NAMALWA (cell line): ENCODE measurements at places on chromosomes 12 and 14.

GRCh38 chr12:89928467-89928866 lies 219.8 kb upstream of the ATP2B1 start:
- DNase-seq, result peak; percentile 46

- no peak for DNase-seq
Observed at GRCh38 chr12:4027412-4027811, 154.2 kb upstream of the PARP11 start.

- DNase-seq, result no peak
Observed at GRCh38 chr12:49903700-49904423, at the start of gene FAIM2. Gene FAIM2, minus strand, starts transcription at chr12:49903900. Its CDS starts 108 bp downstream, at chr12:49903792.

DNA sequence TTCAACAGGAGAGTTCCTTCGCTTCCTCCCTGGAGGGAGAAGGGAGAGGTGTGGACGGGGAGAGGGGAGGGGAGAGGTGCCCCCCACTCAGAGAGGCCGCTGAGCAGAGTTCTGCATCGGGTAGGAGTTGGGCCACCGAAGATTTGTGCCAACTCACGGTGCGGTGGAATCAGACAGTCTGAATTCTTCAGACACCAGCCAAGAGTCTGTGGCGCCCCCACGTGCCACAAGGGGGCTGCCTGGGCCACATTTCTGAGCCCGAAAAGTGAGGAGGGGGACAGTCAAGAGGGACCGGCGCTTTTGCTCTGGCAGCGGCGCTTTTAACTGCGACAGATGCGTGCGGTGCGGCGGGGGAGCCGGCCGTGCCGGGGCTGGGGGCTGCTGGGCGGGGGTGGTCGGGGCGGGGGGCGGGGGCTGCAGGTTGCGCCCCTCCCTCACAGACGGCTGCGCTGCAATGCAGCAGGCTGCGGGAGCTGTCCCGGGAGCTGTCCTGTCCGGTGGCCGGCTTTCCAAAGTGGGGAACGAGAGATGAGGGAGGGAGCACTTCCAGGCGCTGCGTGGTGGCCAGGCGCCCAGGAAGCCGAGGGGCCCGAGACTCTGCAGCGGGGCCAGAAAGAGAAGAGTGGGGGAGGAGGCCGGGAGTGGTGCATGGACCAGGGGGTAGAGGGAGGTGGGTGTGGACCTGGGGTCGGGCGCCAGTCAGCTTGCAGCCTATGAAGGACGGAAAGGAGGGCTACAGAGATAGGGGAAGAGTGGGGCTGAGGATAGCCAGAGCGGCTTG lies 975 bp upstream of the RTL1 start:
- peak; percentile 24 for DNase-seq

GRCh38 chr14:29354486-29354885 lies 573.2 kb downstream of the PRKD1 start:
- no peak for DNase-seq

GRCh38 chr12:59007620-59008019 lies 87.3 kb upstream of the LRIG3 start:
- DNase-seq, result no peak

DNA sequence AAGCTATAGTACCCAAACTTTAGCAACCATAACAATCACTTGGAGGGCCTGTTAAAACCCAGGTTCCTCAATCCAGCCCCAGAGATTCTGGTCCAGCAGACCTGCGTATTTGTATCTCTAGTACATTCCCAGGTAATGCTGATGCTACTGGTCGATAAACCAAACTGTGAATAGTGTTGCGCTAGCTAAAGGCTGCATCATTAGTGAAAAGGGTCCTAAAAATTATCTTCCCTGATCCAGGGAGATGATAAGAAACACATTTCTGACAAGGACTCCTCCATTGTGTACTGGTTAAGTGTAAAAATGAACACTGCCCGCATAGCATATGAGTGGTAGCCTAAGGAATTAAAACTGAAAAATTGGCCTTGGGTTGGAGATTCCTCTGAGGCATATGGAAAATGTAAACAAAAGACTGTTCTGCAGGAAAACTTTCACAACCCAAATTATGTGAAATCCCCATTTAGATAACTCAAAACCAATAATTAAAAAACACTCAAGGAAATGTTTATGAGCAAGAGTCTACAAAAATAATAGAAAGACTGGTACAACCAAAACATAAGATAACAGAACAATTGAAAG lies 322.7 kb downstream of the CEP128 start:
- no peak for DNase-seq

DNA sequence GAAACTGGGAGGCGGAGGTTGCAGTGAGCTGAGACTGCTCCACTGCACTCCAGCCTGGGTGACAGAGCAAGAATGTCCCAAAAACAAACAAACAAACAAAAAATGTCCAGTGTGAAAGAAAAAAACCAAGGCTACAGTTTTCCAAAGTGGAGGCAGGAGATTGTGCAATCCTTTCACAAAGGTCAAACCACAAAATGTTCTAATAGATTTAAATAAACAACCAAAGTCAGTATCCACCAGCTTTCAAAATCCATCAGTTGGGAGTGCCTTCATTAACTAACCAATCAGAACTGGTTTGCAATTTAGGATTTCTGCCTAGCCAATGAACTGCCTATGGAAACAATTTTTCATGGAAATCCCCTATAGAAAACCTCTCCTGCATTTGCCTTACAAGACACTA lies 52.3 kb upstream of the TRIM9 start:
- DNase-seq, result no peak

GRCh38 chr12:9732921-9733461 lies at the start of gene CLECL1:
Gene CLECL1, minus strand, starts transcription at chr12:9733097.
- peak; percentile 76 for DNase-seq

DNA sequence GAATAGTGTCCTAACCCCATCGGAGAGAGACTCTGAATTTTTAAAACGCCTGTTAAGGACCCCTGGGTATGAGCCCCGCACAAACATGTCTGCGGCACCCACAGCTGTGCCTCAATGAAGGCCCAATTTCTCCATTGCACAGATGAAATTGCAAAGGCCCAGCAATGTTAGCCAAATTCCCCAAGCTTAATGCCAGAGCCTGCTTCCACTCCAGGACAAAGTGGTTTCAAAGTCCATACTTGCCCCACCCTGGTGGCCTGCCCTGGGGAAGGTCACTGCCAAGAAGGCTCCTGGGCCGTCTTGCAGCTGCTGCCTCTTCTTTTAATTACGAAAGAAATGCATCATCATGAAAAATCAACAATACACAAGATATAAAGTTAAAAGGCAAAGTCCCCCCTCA lies 1179.7 kb downstream of the VRK1 start:
- DNase-seq, result no peak

GRCh38 chr12:60489071-60489470 lies 893.2 kb downstream of the SLC16A7 start:
- DNase-seq, result no peak

DNA sequence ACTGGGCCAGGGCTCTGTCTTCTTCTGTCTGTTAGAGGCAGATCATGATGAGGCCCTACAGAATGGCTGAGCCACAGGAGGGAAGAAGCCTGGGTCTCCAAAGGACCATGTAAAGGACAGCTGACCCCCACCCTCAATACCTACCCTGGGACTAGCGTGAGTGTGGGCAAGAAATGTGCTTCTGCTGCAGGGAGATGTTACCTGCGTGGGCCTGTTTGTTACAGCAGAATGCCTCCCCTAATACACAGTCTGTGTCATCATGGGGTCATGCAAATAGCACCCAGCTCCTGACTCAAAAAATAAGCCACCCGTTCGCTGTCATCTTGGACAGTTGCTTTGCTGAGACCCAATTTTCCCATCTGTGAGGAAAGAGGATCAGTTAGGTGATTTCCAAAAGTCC lies 90.6 kb downstream of the CALM1 start:
- no peak for DNase-seq

- DNase-seq, result no peak
Observed at GRCh38 chr14:104563191-104563741, 16.3 kb upstream of the C14orf180 start.

DNA sequence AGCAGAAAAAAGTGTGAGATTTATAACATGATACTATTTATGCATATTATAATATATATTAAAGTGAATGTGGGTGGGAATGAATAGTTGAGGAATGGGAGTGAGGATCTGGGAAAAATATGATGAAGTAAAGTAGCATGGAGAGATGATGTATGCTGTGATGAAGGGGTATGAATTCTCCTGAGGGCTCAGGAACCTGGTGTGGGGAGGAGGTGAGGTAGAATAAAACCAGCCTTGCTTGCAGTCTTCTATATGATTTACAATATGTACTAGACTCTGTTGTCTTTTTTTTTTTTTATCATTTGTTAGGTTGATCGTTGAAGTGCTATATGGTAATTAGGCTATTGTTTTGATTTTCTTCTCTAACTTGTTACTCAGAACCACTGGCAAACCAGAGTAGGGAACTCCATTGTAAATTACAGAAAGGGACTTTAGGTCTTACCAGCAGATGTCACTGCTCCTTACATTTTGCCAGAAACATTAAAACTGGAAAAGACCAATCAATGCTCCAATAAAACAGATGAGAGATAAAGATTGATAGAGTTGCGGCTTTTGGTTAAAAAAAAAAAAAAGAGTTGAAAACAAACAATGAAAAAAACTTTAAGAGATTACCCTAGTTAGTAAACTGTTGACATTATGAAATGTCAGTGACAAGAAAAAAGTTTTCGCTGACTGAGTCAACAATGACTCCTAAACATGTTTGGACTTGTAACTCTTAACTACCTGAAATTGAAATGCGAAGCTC lies 39.9 kb downstream of the ATL1 start:
- peak; percentile 31 for DNase-seq

DNA sequence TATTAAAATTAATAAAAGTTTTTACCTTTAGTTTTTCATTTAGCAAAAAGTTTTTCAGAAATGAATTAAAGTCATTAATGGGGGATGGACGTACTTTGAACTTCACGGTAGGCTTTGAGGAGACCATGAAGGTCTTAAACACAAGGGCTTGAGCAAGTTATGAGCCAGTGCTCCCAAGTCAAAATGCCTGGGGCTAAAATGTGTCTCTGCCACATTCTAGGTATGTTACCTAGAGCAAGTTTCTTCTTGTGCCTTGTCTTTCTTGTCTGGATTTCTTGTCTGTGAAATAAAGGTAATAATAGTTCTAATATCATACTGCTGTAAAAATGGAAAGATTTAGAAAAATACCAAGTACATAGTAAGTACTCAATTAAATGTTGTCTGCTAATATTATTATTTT lies 132.7 kb upstream of the USP15 start:
- no peak for DNase-seq

GRCh38 chr14:104461676-104462449 lies 117.7 kb upstream of the C14orf180 start:
- no peak for DNase-seq

DNA sequence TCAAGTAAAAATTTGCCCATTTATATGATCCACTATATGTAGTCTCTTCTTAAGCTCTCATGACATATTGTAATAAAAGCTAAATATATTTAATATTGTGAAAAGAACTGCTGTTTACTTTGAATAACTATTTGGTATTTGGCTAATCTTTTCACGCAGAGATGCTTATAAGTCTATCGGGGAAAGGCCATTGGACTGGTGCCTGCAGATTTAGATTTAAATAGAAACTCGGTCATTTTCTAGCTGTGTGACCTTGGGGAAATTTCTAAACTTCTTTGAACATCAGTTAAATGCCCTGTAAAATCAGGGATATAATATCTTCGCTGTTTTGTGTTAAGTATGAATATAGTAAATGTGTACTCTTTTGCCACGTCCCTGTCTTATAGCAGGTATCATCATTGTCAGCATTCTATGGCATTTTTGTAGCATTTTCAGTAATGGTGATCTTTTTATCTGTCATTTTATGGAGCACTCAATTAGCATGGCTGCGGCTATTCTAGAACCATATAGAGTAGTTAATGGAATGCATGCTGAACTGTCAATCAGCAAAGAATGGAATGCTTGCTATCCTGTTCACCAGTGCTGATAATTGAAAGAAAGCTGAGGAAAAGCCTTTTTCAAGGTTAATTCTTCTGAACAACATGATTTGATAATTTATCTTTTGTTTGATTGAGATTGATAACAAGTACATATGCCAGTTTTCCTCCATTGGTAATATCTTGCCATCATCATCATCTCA lies 181.2 kb downstream of the TMTC2 start:
- no peak for DNase-seq

GRCh38 chr12:76096079-76096646 lies 11.7 kb upstream of the NAP1L1 start:
- DNase-seq, result no peak

DNA sequence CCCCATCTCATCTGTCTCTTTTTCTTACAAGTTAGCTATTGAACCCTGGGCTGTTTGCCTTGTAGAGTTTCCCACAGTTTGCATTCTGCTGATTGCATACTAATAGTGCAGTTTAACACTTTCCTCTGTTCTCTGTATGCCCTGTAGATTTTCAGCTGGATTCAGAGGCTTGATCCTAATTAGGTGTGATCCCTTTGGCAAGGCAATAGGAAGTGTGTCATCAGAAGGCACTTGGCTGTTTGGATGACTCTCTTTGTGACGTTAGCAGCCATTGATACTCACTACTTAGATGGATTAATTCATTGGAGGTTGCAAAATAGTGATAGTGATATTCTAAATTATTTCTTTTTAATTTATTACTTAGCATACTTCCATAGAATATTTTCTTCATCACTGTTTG lies 33.6 kb downstream of the FUT8 start:
- DNase-seq, result no peak

DNA sequence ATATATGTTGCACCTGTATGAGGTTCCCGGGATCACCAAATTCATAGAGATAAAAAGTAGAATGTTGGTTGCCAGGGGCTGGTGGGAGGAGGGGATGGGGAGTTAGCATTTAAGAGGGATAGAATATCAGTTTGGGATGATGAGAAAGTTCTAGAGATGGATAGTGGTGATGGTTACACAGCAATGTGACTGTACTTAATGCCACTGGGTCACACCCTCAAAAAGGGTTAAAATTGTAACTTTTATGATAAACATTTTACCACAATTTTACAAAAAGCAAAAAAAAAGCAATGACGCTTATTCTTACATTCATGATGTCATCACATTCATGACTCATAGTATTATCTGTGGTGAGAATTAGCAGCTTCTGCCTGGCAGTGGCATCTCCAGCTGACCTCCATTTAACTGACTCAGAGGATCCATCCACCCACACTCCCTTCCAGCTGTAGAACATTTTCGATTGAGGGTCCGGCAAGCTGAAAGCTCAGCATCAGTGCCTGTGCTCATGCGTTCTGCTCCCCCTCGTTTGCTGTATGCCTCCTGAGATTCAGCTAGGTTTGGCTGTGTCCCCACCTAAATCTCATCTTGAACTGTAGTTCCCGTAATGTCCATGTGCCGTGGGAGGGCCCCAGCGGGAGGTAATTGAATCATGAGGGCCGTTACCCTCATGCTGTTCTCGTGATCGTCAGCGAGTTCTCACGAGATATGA lies 64.8 kb upstream of the TMEM260 start:
- no peak for DNase-seq

GRCh38 chr12:95571369-95571768 lies 20.1 kb upstream of the USP44 start:
- DNase-seq, result peak; percentile 75

DNA sequence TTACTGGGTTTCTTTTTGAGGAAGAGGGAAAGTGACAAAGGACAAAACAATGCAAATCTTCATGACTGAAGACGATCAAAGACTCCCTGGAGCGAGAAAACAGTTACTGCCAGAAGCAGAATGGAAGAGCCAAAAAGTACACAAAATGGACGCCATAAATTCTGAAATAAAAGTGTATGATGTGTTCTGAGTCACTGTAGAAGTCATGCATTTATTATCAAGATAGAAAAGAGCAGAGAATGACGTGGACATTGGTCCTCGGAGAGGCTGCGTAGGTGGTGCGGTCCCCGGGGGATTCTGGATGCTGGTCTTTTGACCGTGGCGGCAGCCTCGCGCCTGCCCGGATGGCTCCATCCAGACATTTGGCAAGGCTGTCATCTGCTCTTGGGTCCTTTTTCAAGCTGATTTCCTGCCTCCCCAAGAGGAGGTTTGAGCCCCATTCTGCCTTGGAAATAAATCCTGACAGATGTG lies 52.8 kb downstream of the C14orf132 start:
- no peak for DNase-seq
